ENCODE measurements at places on chromosomes 7 and 10.

DNA sequence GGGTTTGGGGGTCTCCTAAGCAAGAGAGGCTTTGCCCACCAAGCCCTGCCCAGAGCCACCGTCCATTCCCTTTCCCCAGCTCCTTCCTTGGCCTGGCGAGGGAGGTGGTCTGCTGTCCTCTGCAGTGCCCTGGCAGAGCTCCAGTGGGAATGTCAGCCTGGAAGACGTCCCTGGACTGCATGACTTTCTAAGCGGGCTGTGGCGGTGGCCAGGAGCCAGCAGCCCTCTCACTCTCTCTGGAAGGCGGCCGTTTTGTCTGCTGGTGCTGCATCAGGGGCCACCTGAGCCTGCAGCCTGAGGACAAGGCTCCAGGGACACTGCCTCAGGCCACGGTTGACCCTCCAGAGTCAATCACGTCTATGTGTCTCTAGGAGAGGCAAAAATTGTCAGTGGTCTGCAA lies 271.0 kb downstream of the SKAP2 start:
- no peak for ATAC-seq

GRCh38 chr7:36904802-36905201 lies 180.5 kb upstream of the AOAH start:
- ATAC-seq, result no peak

GRCh38 chr7:90269163-90269562 lies 24.2 kb downstream of the CFAP69 start:
- ATAC-seq, result no peak

GRCh38 chr10:47360419-47361040 lies 12.4 kb downstream of the RBP3 start:
- ATAC-seq, result peak; percentile 65

DNA sequence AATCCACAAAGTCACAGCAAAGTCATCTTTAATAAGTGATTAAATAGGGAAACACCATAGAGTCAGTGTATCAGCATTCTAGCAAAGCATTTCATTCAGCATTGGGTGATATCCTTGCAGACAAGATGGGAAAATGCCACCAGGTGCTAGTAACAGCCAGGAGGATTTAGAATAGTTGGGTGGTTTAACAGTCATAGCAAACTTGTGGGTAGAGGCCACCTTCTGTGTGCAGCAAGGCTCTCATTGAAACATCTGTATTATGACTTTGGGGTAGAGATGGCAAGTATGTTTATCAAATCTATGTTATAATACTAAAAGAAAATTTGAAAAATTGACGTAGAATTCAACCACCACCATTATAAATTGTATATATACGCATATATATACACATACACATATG lies 26.4 kb upstream of the ADO start:
- no peak for ATAC-seq
